CD4-positive, alpha-beta T cell treated with Interleukin-10 for 1 hour (primary cell): ENCODE measurements at places on chromosomes 1 and 21.

GRCh38 chr1:166272155-166272554 lies 105.4 kb upstream of the FAM78B start:
- DNase-seq = no peak

GRCh38 chr1:101086783-101087182 lies 61.2 kb upstream of the DPH5 start:
- DNase-seq = no peak

DNA sequence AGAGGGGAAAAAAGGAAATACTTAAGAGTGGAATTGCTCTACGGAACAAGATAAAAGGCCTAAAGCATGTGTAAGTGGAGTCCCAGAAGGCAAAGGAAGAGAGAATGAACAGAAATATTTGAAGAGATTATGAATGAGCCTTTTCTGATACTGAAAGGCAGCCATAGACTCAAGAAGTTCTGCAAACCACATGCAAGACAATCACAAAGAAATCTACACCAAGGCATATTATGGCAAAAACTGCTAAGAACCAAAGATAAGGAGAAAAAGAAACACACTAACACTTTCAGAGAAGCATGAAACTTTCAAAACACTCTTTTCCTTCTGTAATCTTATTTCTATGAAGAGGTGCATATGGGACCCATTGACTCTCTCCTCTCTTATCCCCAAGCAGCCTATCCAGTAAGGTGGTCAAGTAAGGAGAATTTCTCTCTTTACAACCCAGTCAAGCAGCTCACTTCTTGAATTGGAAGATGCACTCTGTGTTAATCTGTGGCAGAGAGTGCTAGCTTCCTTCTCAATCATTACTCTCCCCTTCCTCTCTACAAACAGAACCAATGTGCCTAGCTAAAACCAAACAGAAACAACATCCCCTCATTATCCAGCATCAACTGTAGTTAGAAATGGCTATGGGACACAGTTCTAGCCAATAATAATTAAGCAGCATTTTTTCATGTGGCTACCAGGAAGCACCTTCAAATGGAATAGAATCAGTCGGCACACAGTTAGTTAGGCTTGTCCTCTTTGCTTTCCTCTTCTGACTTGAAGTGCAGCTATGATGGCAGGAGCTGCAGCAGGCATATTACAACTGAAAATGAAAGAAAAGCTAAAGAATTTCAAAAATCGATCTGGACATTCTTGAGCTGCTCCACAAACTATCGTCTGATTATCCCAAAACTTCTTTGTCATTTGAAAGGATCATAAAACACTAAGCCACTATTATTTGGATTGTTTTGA lies 25.9 kb downstream of the KRTAP19-8 start:
- DNase-seq = peak; percentile 7

- no peak for DNase-seq
These were observed 36.6 kb downstream of the POFUT2 start for GRCh38 chr21:45250914-45251634.
